ENCODE measurements at places on chromosomes 16 and 17.
A peak's percentile ranks its signal among the peaks of the same experiment; 100 is the strongest.

DNA sequence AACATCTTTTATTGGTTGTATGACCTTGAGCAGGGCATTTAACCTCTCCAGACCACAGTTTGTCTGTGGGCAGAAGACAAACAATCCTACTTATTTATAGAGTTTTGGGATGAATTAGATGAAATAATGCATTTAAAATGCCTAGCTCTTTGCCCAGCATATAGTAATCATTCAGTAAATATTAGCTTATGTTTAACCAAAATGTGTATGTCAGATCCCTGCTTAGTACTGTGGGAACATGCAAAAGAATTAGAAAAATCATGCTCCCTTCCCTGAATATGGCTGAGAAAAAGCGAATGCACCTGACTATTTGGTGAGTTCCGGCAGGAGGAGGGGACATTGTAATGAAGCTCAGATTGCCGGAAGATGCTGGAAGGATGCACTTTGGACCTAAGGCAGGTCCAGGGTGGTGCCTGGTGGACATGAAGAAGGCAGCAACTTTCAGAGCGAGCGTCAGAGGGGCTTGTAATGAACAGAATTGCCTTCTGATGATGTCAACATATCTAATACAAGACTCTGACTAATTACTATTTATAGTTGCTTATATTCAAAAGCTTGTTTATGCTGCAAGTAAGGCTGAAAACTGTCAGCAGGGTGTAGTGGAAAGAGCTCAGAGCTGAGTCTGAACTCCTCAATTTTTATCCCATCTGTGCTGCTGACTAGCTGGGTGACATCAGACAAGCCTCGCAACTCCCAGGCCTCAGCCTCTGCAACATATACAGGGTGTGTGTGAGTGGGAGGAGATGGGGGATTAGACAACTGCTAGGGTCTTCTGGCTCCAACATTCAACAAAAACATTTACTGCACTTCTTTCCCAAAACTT lies 221.2 kb downstream of the PRKCA start:
- no peak for DNase-seq

GRCh38 chr16:59975953-59976352 lies 1241.8 kb upstream of the GOT2 start:
- DNase-seq: no peak

- DNase-seq: peak; percentile 77
Measured at GRCh38 chr16:81175325-81175891, 63.1 kb upstream of the BCO1 start.

GRCh38 chr17:67004181-67004580 lies 39.7 kb downstream of the CACNG4 start:
- DNase-seq: no peak

DNA sequence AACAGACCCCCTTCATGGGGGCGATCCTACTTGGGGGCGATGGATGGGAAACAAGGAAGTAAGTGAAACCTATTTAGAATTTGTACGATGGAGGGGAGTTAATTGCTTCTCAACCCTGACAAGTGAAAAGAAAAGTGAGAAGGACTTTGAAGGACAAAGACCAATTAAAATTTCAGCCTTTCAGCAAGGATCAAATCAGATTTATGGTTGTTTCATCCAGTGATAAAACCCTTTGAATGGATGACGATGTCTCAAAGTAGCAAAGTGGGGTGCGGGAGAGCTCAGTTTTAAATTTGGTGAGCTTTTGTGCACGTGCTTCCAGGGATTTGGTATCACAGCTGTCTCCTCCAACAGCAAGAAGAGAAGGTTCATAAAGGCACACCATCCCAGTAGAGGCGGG lies 51.7 kb downstream of the CMIP start:
- DNase-seq: no peak

GRCh38 chr16:52561910-52562741 lies 15.2 kb upstream of the TOX3 start:
- no peak for DNase-seq

- DNase-seq: no peak
Measured at GRCh38 chr17:75480281-75480680, 23.8 kb downstream of the TMEM94 start.

DNA sequence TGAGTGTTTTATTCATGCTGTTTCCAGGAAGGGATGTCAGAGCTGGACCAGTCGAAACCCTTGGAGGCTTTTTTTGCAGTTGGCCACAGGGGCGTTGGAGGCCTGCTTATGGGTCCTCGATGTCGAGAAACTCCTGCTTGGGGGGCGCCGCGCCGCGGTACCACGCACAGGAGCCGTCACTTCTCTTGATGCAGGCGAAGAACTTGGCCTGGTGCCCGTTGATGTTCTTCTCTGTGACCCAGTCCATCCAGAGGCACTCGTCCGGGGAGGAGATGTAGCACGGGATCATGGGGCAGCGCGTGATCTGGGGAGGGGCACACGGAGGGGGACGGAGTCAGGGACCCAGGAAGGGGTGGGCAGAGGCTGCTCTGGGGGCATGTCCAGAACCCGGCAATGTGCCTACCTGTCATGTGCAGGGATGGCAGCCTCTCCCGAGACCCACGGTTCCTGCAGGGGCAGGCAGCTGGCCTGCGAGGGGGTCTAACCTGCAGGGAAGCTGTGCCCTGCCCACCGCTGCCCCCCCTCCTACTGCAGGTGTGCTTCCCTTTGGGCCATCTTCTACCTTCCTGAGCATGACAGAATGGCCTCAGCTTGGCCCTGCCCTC lies 15.0 kb upstream of the USP36 start:
- no peak for DNase-seq

GRCh38 chr17:5780476-5780875 lies 196.2 kb upstream of the NLRP1 start:
- no peak for DNase-seq

DNA sequence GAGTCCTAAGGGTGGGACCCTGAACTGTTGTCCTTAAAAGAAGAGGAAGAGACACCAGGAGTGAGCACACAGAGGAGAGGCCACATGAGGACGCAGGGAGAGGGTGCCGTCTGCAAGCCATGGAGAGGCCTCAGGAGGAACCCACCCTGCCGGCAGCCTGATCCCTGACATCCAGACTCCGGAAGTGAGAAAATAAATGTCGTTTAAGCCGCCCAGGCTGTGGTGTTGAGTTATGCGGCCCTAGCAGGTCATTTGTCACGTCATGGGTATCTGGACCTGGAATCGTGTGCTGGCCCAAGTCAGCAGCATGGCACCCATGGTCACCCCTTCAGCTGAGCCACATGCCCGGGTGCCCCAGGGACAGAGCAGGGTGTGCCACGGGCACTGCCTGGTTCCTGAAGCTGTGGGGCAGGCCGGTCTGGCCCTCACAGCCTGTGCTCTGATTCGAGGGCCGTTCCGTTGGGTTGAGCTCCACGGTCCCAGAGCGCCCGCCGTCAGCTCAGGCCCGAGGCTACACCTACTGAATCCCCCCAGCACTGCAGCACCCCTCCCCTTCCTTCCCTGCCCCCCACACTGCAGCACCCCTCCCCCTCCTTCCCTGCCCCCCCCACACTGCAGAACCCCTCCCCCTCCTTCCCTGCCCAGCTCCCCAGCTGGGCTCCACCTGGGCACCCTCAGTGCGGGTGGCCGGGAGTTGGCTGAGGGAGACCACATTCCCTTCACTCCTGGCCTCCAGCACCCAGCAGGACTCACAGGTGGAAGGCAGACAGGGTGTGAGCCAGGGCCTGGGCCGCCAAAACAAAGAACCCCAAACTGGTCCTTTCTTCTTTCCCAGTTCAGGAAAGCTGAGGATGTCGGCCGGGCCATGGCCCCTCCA lies 2.7 kb upstream of the CCDC57 start:
- no peak for DNase-seq

DNA sequence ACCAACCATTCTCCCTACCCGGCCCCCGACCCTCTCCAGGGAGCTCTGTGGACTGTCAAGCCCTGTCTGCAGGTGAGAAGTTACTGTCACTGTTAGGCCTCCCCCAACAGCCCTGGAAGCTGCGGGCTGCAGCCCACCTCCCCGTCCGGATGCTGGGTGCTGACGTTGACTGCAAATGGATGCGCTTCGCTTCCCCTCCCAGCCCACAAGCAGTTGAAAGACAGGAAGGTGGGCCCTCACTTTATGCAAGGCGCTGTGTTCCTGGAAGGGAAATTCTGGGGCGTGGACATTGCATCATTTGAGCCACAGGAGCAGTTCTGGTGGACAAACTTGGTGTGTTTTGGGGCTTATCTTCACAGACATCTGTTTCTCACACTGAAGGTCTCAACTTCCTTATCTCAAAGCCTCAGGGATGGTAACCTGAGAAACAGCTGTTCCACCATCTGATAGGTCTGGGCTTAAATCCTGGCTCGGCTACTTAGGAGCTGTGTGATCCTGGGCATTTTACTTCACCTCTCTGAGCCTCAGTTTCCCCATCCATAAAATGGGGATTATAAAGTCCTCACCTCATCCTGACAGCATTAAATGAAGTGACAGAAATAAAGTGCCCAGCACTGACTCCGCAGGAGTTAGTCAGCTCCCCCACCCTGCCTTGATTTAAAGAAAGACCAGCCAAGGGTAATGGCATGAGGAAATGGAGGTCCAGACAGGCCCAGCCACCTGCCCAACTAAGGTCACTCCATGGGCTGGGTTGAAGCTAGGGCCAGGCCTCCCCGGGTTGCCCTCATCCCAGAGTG lies 4.6 kb upstream of the DRC7 start:
- DNase-seq: no peak

DNA sequence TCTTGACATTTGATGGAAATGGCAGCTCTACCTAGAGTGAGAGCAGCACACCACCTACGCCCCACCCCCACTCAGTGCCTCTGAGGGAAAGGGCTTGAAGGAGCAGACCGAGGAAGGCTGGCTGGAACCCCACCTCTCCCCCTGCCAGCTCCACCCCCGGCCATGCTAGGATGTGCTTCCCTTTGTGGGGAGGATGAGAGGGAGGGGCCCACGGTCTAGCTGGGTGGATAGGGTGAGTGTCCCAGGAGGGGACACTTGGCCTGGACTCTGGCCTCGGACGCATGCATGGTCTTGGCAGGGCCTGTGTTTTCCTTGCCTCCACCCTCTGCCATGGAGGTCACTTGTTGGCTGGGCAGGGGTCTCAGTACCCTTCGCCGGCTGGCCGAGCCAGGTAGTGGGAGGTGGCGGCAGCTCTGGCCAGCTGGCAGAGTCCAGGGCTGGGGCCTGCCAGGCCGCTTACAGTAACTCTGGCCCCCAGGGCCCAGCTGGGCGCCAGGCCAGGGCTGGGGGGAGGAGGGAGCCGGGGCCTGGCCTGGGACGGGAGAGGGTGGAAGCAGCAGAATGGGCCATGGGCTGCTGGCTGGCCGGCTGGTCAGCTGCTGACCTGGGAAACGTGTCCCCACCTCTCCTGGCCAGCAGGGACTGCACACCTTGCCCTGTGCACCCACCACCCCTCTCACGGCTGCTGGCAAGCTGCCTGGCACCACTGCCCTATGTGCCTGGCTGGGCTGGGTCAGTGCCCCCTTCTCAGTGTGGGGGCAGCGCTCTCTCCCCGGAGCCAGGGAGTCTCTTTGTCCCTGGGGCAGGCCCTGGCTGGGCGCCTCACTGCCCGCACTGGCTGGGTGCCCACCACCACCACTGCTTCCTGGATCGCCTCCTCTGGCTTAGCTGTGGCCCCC lies 23.0 kb downstream of the RARA start:
- DNase-seq: no peak

GRCh38 chr17:44102849-44103622 lies 20.4 kb downstream of the HDAC5 start:
- no peak for DNase-seq

GRCh38 chr17:76673729-76674128 lies 30.2 kb upstream of the ST6GALNAC1 start:
- no peak for DNase-seq

GRCh38 chr17:76781056-76781982 lies 43.4 kb downstream of the MFSD11 start:
- DNase-seq: no peak

GRCh38 chr17:11608396-11608795 lies 10.1 kb downstream of the DNAH9 start:
- DNase-seq: no peak

DNA sequence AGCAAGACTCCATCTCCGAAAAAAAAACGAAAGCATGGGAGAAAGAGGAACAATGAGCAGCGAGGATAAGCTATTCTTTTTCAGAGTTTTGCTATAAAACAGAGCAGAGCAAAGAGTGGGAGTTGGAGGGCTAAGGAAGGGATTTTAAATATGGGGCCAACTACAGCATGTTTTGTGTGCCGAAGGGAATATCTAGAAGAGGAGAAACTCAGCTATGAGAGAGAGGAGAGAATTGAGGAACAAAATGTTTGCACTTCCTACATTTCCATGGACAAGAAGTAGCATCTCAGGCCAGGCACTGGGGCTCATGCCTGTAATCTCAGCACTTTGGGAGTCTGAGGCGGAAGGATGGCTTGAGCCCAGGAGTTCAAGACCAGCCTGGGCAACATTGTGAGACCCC lies 13.1 kb upstream of the GRB2 start:
- no peak for DNase-seq

DNA sequence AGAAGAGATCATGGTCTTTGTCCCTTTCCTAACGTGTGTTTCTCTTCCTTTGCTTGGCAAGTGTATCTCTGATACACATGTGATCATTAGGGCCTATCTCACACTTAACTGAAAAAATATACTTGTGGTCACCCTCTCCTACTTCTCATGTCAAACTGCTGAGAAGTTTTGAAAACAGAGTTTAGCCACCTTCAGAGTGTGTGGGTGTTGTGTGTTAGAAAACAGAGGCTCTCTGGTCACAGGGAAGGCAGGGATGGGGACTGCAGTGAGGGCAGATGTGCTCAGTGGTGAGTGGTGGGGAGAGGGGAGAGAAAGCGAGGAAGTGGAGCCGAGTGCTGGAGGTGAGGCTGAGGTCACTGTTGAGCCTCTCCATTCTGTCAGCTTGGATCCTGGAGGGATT lies 29.4 kb downstream of the GRB7 start:
- DNase-seq: no peak

DNA sequence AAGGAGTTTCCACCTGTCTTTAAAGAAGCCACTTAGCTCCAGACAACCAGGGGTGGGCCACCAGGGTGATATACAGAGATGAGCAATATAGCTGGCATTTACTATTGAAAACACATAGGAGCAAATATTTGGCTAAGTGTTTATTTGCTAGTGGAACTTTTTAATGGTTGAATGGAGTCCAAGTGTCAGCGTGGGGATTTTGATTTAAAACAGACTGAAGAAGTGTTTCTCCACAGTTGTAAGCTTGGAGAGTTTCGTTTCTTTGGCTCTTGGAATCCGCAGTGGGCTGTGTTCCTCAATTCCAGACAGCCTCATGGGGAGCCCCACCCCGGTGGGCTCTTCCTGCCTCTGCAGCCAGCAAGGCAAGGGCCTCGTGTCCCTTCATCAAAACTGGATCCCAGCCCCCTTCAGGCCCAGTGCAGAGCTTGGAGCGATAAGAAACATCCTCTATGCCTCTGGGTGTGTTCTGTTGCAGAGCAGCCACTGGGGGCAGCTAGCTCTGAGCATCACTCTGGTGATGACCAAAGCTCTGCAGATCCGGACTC lies 36.1 kb downstream of the NOG start:
- peak; percentile 65 for DNase-seq

DNA sequence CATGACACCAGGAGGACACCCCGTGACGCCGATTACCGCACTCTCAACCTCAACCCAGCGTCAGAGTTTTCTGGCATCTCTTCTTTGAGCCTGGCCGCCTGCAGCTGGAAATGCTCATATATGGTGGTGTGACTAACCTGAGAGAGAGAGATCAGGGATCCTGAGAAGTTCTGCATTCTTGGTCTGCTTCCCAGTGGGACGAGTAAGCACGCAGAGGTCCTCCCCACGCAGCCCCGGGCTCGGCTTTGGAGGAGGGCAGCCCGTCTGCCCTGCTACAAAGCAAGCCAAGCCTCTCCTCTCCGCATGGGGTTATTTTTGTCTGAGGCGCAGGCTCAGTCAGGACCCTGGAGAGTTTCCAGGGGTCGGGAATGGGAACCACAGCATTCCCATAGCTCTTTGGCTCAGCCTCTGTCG lies 16.5 kb downstream of the CRISPLD2 start:
- peak; percentile 91 for DNase-seq
